ENCODE measurements at places on chromosomes 12 and 14.

DNA sequence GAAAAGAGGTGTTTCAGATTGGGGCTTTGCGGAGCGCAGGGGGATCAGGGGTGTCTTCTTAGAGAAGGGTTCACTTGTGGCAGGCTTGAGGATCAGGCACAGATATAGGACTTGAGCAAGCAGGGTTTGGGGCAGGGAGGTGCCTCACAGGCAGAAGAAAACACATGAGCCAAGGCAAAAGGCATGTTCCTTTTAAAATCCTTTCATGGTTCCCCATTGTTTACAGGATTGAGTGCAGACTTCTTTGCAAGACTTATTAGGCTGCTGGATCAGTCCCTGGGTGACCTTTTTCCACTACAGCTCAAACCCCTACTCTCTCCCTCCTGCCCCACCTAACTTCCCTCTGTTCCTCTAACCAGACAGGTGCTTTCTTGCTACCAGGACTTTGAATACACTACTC is 19.7 kb downstream of the HSPB8 start:
- DNase-seq, result no peak

DNA sequence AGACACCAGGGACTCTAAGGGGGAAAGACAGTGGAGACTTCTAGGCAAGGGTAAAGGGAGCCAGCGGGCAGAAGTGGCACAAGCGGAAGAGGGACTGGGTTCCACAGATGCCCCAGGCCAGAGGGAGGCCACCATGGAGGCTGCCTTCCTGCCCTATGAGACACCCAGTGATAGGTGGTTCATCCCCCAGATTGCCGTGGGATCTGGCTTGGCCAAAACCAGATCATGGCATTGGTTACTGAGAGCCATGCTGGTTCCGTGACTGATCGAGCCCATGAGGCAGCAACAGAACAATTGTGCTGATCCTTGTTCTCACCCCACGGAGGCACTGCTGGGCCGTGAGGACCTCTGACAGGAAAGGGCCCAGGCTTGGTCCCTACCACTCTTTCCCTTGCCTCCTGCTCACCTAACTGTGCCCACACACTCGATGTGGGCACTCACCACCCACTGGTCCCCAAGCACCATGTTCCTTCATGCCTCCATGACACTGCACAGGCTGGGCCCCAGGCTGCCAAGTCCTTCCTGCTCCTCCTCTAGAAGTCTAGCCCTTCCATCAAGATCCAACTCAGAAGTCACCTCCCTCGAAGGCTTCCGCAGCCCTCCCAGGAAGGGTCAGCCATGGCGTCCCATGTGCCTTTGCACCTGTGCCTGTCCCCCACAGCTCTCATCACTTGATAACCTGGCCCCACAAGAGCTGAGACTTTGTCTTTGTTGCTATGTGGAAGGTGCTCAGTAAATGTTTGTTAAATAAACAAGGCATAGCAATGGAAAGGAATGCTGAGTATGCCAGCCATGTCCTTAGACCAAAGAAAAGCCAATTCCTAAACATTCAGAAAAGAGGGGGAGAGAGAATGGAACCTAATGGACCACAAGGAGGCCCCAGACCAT is 7.3 kb downstream of the KRT79 start:
- no peak for DNase-seq

DNA sequence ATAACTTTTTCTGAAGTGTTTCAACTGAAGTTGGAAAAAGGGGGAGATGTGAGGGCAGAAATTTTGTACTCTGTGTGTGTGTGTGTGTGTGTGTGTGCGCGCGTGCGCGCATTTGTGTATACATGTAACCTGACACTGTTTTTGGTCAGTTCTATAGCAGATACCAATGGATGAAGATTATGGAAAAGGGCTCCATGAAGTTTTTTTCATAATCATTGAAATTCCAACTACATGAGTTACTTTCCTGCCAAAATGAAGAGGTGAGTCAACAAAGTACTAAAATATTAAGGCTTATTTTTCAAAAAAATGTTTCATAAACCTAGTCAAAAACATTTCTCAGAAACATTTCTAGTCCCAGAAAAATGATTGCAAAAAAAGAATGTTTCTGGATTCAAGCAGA is 25.7 kb upstream of the CERS5 start:
- no peak for DNase-seq

DNA sequence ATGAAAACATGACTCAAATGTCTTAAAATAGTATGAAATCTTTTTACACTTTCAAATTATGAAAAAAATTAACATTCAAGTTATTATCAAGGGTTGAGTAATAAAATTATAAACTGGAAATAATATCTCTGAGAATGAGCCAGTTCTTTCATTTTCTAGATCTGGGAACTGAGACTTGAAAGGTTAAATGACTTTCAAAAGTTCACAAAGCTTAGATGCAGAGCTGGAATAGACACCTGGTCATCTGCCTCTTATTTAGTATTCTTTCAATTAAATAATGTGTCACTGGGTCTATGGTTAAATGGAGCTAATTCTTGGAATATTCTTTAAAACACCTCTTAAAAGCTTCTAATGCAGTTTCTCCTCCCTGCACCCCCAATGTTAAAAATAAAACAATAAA is 86.6 kb downstream of the CDK17 start:
- no peak for DNase-seq

- DNase-seq, result no peak
These were observed 55.5 kb upstream of the ESRRB start for GRCh38 chr14:76320486-76320885.

- no peak for DNase-seq
These were observed 1.4 kb upstream of the HSP90AA1 start for GRCh38 chr14:102088012-102088792.

GRCh38 chr14:33811721-33812120 is 139.2 kb downstream of the EGLN3 start:
- no peak for DNase-seq

- no peak for DNase-seq
These were observed 59.0 kb downstream of the LLPH start for GRCh38 chr12:66071549-66071948.

- no peak for DNase-seq
These were observed 366 bp downstream of the LPCAT3 start for GRCh38 chr12:7017870-7018349.

DNA sequence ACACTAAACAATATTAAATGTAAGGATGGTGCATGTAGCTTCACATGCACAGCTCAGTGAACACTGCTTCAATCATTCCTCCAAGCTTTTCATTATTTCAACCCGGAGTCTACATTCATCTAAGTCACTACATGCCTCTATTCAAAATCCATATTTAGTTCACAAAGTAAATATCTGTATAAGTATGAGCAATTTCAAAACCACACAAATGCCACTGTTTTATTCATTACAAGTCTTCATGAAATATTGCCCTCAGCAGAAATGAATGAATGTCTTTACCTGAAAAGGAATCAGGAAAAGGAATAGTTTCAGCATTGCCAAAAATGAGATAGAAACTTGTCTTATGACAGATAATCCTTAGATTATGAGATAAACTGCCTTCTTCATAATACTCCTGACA is 149.4 kb downstream of the SLC38A4 start:
- no peak for DNase-seq

DNA sequence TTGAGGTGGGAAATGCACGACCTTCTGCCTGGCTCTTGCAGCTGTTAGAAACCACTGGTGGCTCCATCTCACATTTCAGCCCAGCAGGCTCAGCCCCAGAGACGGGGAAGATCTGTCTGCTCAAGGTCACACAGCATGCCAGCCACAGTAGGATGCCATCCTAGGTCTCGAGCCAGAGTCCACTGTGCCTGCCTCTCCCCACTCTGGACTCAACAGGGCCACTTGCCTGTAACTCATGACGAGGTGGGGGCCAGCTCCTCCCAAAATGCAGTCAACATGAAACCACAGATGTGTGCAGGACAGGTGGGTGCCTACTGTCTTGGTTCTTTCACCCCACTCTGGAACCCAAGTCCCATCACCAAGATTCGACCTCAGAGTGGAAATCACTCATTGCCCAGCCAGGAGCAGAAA is 23.2 kb downstream of the BCL11B start:
- no peak for DNase-seq
